SK-N-DZ (cell line): ENCODE measurements at places on chromosomes 11 and 22.

DNA sequence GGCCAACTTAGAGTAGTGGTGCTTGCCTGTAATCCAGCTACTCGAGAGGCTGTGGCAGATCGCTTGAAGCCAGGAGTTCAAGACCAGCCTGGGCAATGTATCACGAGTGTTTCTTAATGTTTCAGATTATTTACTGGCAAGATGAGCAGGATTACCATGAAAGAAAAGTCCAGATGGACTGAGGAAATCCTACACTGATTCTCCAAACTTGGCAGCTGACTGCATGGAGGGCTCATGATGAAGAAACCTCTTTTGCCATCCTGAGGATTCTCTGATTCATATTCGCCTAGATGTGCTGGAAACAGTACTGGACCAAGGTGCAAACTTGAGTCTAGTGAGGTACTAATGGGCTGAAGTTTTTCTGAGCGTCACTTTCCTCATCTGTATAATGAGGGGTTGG, 2.8 kb upstream of the SIDT2 start:
- no peak for DNase-seq

DNA sequence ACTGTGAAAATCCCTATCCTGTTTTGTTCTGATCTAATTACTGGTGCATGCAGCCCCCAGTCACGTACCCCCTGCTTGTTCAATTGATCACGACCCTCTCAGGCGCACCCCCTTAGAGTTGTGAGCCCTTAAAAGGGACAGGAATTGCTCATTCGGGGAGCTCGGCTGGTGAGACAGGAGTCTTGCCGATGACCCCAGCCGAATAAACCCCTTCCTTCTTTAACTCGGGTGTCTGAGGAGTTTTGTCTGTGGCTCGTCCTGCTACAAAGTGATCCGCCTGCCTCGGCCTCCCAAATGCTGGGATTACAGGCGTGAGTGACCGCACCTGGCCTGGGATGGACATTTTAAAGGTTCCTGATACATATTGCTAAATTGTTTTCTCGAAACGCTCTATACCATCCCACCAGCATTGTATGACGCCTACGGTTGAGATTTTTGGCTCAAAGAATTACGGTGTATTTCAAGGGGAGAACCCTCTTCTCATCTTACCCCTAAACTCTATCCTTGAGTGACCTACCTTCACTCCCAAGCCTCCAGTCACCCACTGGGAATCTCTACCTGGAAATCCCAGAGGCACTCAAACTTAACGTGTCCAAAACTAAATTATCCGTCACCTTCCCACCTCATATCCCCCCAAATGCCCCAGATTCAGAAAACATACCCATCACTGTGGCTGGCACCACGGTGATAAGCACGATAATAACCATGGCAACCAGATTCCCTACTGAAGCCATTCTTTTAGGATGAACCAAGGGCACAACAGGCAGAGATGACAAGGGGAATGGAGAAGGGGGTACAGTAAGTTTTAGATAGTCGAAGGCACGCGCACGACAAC, 789 bp upstream of the POLA2 start:
- DNase-seq: no peak

DNA sequence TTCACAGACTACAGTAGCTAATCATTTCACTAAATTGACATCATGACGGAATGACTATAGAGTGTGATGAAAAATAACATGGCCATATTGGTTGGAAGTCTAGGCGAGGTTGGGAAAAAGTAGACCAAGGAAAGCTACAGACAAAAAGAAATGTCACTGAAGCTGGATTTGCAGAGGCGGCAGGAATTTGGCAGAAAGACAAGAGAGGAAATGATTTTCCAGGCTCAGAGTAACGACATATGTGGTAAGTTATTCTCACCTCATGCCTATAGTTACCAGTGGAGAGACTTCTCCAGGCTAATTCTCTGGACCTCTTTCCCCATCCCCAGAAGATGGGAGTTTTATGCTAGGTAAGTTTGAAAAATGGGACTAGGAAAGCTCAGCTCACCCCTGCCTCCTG, 1005.8 kb upstream of the CCDC90B start:
- DNase-seq: no peak

GRCh38 chr11:116925050-116925449, 87.6 kb upstream of the APOA1 start:
- no peak for DNase-seq

DNA sequence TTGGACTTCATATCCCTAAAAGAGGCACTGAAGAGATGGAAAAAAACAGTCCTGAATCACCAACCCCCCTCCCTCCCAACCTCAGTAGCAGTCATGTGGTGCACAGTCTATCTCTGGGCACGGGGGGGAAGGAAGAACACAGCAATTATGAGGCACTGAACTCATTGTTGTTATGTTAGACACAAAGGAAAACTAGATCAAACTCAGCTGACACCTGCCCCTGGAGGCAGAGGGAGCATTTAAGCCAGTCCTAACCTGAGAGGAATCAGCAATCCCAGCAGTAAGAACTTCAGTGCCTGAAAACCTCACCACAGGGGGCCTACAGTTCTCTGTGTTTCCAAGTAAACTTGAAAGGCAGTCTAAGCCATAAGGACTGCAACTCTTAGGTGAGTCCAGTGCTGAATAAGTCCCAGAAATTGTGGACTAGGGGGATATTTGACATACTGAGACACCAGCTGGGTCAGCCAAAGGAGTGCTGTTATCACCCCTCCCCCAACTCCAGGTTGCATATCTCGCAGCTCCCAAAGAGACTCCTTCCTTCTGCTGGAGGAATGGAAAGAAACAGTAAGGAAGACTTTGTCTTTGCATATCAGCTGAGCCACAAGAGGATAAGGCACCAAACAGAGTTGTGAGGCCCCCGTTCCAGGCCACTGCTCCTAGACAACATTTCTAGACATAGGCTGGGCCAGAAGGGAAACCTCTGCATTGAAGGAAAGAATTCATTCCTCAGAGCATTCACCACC, 72.5 kb downstream of the GLYATL1 start:
- DNase-seq: no peak

DNA sequence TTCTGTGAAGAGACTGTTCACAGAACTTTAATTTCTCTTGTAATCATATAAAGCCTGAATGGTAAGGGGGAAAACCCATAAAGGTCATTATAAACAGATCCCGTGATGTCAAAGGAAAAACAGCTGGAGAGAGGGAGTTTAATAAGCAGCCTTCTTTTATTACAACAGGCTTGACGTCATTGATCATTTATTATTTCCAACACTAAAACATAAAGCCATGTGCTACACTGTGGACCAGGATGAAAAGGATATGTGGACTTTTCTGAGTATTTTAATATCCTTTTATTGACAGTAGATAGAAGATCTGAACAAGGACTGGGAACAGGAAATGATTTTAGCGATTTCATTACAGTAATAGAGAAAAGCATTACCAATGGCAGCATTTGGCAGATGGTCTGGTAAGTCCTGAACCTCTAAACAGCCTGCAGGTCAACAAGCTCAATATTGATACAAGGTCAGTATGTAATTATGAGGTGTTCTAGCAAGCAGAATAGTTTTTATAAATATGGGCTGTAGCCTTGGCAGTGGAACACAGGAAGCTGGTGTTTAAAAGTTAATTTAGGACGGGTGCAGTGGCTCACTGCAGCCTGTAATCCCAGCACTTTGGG, 25.1 kb upstream of the TPH1 start:
- no peak for DNase-seq

- no peak for DNase-seq
These were observed 25.6 kb downstream of the PANX1 start for GRCh38 chr11:94154095-94154856.

DNA sequence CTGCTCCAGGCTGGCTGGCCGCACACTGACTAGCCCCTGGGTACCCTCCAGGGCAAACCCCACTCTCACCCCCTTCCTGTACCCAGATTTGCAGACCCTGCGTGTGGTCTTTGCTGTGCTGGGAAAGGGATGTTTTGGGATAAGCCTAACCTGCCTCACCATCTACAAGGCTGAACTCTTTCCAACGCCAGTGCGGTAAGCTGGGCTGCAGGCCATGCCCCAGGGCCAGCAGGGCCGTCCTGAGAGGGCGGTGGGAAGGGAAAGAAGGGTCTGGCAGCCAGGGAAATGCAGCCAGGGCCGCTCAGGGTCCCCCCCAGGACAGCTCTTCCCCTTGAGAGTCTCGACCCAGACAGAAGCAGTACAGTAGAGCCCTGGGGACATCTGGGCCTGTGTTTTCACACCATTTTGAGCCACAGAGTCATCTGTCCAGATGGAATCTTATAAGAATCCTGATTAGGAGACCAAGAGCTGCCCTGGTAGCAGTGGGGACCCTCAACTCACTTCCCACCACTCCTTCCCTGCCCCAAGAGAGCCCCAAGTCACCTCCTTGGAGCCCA, 22.4 kb upstream of the SLC22A12 start:
- DNase-seq: no peak

DNA sequence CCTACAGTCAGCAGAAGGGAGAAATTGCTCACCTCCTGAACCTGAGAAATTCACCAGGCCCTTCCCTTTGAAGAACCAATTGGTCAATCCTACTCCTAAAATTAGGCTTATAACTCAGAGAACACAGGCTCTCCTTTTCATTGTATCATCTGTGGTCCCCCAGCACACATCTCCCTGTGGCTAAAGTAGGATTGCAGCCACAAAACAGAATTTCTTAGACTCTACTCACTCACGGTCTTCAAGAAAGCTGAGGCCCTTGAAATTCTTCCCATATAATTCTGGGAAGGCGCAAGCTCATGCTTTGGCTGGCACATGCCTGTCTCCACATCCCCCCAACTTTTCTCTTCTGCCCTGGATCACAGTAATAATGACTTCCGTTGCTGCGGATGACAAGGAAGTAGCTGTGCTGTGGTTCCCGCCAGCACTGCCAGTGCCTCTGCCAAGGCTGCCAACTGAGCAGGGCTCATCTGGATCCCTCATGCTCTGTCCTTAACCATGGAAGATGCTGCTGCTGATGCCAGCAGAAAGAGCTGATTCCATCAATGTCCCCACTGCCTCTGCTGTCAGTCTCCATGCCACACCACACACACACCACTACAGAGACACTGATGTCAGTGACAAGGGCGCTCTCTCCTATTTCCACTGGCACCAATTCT, 200.6 kb upstream of the POU2AF2 start:
- DNase-seq: no peak

- DNase-seq: no peak
These were observed 68.2 kb downstream of the CD82 start for GRCh38 chr11:44633641-44634040.

DNA sequence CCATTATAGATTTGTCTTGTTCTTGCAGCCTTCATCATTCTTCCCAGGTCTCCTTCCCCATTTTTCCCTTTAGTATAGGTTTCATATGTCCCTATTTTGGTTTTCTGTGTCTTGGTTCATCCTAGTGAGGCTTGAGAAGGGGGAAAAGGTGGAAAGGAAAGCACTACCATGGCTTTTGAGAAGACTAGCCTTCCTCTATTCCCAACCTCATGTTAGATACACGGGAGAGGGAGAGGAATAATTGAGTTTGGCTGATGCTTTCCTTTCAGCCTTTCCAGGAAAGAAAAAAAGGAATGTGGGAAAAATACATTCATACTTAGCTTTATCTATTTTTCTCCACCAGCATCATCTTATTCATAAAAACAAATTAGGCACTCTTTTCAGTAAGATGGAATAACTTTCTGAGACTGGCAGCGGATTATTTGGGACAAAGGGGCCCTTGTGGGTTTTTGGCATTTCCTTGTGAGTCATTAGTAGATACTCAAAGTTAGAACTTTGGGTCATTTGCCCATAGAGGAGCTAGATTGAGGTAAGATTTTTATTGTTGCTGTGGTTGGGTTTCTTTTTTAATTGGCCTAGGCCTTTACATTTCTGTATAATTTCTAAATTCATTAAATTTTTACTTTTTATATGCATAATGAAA, 23.8 kb downstream of the CAPRIN1 start:
- no peak for DNase-seq

GRCh38 chr11:2570211-2570811, 125.5 kb downstream of the KCNQ1 start:
- no peak for DNase-seq

GRCh38 chr11:86660088-86660487, 12.3 kb downstream of the ME3 start:
- DNase-seq: no peak

- no peak for DNase-seq
These were observed 508.1 kb downstream of the TBC1D22A start for GRCh38 chr22:47270463-47271135.

GRCh38 chr11:12159351-12160099, 49.1 kb downstream of the MICAL2 start:
- DNase-seq: no peak

- no peak for DNase-seq
These were observed 142.0 kb upstream of the BDNF start for GRCh38 chr11:27842290-27842689.

DNA sequence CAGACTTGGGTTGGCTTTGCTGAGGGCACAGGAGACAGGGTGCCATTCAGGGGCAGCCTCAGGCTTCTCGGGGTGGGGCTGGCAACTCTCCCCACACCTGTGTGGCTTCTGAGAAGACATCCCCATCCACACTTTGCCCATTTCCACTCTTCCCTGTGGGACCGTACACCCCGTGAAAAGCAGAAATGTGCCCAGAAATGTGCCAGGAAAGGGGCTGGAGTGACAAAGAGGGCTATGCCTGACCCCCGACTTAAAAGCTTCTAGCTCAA, 50.6 kb downstream of the SGSM3 start:
- DNase-seq: no peak

- DNase-seq: peak; percentile 42
These were observed 153.9 kb upstream of the ZC3H12C start for GRCh38 chr11:109939166-109939810.

DNA sequence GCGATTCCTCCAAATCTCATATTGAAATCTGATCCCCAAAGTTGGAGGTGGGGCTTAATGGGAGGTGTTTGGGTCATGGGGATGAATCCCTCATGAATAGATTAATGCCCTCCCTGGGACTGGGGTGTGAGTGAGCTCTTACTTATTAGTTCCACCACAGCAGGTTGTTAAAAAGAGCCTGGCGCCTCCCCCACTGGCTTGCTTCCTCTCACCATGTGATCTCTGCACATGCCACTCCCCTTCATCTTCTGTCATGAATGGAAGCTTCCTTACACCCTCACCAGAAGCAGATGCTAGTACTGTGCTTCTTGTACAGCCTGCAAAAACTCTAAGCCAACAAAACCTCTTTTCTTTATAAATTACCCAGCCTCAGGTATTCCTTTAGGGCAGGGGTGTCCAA, 8.8 kb downstream of the RRAS2 start:
- DNase-seq: no peak

DNA sequence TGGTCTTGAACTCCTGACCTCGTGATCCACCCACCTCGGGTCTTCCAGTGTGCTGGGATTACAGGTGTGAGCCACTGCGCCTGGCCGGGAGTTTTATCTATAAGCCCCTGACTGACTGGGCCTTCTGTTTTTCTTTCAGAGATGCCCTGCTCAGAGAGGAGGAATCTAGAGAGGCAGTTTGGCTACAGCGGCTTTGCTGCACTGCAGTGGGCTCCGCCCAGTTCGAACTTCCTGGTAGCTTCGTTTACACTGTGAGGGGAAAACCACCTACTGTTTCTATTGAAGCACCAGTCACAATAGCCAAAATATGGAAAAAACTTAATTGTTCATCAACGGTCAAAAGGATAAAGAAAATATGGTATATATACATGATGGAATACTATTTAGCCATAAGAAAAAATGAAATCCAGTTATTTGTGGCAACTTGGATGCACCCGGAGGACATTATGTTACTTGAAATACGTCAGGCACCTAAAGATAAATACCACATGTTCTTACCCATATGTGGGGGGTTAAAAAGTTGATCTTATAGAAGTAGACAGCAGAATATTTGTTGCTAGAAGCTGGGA, 31.9 kb upstream of the FAM181B start:
- no peak for DNase-seq

- no peak for DNase-seq
These were observed 34.1 kb upstream of the TMPRSS4 start for GRCh38 chr11:118042796-118043195.
